ENCODE measurements at places on chromosomes 2 and 18.

DNA sequence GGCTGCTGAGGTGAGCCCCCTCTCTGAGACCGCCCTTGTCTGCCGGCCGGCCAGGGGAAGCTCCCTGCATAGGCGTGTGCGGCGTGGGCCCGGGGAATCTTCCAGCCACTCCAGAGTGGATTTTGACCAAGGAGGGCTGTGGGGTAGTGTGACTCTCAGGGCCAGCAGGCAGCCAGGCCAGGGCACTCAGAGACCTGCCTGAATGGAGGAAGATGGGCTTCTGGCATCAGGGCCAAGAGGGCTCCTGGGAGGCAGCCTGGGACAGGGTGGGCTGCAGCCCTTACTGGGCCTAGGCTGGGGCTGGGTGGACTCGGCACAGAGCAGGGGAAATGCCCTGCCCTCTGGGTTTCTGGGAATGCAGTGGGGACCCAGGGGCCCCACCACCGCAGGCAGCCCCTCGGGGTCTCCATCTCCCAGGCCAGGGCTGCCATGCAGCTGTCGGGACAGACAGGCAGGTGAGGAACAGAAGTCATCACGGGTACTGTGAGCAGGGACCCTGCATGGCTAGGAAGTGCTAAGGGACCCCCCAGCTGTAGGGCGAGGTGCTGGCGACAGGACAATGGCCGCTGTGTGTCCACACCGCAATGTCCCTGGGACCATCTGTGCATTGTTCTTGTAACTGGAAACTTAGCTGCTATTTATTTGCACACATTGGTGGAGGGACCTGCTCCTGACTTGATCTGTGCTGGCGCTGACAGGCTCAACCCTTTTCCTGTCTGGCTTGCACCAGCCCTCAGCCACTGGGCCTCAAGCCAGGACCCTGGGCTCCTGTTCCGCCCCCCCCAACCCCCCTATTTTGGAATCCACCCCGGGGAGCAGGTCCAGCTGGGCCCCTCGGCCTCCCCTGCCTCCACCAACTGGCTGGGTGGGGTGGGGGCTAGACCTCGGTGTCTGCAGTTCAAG is 4.1 kb downstream of the PDCD1 start:
- DNase-seq: no peak

GRCh38 chr2:69191634-69192033 is 178.7 kb downstream of the ANTXR1 start:
- peak; percentile 80 for DNase-seq

DNA sequence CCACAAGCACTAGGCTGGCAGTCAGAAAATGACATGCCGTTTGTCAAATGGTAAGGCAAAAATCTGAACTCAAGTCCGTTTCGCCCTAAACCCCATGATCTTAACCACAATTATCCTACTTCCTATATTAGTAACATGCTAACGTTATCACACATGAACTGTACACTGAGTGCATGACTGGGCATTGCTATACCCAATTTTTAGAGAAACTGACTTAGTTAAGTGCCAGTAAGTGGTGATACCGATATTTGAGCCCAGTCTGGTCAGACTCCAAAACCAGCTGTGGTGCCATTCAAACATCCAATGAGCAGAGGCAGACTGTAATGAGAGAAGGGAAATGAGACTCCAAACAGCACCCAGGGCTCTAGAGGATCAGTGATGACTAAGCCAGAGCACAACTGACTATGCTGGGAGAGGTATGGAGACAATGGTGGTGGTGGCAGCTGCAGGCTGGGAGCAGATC is 311.7 kb upstream of the PKDCC start:
- DNase-seq: peak; percentile 2

DNA sequence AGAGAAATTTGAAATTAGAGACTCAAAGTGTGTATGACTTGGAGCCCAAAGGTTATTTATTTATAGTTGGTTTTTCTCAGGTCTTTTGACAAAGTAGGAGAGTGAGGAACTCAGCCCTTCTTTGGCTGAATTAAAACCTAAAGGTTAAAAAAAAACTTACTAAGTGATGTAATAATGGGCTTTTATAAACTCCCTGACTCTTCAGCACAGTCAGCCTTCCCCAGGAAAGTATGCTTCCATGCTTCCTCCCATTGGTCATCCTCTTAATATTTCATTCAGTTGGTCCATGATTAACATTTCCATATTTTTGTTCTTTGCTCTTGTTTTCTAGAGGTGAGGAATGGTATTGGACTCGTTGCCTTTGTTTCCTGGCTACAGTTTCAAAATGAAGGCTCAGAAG is 7.2 kb downstream of the ARPC2 start:
- DNase-seq: no peak

GRCh38 chr2:217918308-217919024 is 84.3 kb downstream of the TNS1 start:
- no peak for DNase-seq

- no peak for DNase-seq
These were observed 246.6 kb downstream of the TFCP2L1 start for GRCh38 chr2:121038431-121038830.

DNA sequence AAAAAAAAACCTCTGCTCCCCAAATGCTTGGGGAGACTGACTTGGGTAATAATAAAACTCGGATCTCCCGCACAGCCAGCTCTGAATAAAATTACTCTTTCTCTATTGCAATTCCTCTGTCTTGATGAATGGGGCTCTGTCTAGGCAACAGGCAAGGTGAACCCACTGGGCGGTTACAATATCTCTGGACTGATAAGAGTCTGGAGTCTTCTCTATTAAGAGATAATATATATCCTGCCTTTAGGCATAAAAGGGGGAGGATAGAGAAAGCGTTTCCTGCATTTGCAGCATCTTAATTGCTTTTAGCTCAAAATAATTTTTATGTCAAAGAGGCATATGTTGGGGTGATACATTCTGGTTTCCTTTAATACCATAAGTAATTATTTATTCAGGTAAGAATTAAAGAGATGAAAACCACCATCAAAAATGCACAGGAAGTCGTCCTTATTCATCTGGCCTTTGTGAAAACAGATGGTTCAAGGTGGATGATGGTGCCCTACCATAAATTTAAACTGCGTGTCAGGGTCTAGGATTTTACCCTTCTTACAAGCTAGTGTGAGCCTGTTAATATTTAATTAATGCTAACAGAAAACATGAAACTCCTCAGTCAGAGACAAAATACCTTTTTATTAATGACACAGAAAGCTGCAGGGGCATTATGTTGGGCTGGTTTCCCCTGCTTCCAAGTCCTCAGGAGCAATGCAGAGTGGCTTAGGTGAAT is 736.8 kb downstream of the SOCS6 start:
- DNase-seq: no peak

DNA sequence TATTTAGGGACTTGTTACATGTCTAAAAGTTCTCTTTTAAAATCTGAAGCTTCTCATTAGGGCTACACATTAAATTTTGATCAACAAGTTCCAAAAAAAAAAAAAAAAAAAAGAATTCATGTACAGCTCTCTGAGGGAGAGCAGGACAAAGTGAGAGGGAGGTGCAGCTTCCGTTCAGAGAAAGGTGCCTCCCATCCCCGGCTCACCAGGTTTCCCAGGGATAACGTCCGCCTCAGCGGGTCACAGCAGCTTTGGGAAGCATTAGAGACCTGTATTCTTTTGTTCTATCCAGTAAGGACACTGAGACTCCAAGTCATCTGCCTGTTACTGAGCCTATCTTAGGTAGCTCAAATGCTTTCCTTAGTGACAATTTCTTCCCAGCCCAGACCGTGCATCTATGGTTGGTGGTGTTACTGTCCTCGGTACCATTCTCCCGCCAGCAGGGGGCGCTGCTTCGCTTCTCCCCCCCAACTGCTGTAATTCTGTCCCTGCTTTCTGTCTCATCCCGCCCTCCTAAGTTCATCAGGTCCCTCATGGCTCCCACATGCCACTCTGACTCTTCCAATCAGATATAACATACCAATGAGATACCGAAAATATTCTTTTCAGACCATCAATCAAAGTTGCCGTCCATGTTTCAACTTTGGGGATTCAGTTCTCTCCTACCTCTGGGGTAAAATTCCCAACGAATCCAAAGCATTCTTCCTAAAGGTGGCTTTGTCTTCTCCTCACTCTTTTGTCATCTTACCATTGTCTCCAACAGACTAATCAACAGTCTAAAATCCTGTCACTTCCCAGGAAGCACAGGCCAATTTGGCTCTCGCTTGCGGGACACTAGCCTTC is 466.5 kb downstream of the METTL4 start:
- peak; percentile 12 for DNase-seq

- no peak for DNase-seq
These were observed 42.3 kb downstream of the SMAD2 start for GRCh38 chr18:47888156-47888555.

- no peak for DNase-seq
These were observed 29.6 kb upstream of the CABLES1 start for GRCh38 chr18:23105581-23106219.

- DNase-seq: no peak
These were observed 68.8 kb downstream of the MEP1B start for GRCh38 chr18:32258558-32259204.

DNA sequence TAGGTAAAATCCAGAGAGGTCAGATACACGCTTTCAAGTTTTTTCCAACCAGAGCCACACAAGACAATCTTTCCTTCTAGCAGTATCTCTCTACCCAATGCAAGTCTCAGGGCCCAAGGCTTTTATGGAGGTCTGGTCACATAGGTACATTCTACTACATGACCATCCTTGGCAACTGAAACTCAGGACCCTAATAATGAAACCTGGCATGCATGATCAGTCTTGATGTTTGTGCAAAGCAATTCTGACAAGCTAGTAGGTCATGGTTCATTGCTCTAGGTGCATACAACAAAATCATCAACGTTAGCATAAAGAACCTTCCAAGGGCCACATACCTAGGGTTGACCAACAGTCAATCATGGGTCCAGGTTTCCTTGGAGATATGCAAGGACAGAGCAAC is 33.2 kb upstream of the CCDC88A start:
- DNase-seq: no peak

DNA sequence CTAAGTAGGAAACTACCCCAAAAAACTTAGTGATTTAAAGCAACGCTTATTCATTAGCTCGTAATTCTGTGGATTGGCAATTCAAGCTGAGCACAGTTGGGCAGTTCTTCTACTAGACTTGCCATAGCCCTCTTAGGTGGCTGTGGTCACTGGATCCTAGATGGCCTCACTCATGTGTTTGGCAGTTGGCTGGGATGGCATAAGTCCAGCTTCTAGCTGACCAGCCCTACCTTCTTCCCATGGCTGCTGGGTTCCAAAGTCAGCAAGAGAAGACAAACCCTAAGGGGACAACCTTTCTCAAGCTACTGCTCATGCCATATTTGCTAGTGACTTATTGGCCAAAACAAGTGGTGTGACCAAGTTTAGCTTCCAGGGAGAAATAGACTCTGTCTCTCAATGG is 95.3 kb downstream of the COPS8 start:
- no peak for DNase-seq

GRCh38 chr2:218895759-218896500 is 15.3 kb downstream of the WNT10A start:
- DNase-seq: no peak

DNA sequence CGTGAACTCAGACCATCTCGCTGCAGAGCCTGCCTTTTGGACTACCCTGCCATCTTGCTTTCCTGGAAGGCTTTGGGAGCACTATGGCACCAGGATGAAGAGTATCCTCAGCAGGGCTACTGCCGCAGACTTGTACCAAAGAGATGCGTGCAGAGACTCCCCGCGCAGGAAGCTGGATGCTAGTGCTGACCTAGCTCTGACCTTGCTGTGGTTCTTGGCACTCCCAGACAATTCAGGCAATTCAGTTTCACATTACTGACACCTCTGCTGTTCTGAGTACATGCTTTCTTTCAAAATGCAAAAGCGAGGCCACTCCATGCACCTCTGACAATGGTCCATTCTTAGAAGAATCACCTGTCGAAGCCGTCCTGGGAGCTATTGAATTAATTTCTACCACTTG is 251.5 kb upstream of the MEX3C start:
- DNase-seq: no peak

DNA sequence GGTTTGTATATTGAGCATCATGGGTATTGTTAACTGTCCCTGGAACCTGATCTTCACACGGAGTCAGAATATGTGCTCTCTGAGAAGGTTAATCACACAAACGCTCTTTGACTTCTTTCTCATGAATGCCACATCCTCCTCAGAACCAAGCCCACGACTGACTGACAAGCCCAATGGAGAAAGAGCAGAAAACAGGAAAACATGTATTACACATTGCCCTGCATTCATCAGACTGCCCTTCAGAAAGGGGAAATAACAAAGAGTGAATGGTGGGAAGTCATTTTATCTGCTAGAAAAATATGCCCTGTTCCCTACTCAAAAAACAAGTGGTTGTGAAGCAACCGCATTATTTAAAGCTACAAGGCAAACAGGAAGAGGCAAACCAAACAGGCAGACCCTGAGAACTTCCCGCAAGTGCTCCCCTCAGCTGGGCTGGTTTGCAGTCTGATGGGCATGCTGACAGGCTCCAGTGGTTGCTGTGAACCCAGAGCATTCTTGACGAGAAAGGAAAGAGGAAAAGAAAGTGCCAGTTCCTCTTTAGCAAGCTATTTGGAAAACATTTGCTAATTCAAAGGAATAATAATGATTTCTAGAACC is 172.9 kb upstream of the SETBP1 start:
- no peak for DNase-seq

DNA sequence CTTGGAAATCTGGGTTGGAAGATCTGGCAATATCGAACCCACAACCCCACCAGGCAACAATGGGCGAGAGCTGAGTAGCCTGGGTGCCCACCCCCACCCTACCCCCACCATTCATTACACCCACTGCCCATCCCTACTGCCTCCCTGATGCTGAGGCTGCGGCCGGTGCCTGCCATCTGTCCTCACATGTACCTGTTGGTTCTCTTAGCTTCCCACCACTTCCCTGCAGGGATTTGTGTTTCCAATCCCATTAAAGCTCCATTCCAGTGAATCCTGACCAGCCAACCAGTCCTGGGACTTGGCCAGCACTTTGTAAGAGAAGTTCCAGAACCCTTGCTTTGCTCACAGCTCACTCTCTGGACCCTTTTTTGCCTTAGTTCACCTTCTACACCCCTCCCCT is 163.0 kb upstream of the SH3BP4 start:
- no peak for DNase-seq

DNA sequence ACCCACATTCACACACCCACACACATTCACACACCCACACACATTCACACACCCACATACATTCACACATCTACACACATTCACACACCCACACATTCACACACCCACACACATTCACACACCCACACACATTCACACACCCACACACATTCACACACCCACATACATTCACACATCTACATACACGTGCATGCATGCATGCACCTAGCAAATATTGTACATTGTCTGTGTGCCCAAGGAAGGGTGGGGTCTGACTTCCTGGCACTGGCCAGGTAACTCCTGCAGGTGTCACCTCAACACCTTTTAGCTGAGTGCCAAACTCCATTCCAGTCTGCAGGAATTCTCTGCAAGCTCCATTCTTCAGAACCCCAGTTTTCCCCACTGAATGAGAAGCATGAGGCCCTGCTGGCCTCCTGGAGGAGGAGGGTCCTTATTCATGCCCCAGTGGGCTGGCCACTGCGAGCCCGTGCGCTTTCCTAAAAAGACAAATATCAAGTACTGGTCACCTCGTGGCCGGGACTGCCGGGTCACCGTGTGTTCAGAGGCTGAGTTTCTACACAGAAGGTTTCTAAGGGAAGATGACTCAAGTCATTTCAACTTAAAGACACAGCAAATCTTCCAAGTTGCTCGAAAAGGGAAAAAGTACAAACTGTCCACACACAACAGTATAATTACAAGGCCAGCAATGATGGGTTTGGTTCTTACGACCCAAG is 131.5 kb downstream of the HDAC4 start:
- no peak for DNase-seq
